Type B pancreatic cell (in vitro differentiated cells): ENCODE measurements at places on chromosomes 1 and 21.
A peak's percentile ranks its signal among the peaks of the same experiment; 100 is the strongest.

DNA sequence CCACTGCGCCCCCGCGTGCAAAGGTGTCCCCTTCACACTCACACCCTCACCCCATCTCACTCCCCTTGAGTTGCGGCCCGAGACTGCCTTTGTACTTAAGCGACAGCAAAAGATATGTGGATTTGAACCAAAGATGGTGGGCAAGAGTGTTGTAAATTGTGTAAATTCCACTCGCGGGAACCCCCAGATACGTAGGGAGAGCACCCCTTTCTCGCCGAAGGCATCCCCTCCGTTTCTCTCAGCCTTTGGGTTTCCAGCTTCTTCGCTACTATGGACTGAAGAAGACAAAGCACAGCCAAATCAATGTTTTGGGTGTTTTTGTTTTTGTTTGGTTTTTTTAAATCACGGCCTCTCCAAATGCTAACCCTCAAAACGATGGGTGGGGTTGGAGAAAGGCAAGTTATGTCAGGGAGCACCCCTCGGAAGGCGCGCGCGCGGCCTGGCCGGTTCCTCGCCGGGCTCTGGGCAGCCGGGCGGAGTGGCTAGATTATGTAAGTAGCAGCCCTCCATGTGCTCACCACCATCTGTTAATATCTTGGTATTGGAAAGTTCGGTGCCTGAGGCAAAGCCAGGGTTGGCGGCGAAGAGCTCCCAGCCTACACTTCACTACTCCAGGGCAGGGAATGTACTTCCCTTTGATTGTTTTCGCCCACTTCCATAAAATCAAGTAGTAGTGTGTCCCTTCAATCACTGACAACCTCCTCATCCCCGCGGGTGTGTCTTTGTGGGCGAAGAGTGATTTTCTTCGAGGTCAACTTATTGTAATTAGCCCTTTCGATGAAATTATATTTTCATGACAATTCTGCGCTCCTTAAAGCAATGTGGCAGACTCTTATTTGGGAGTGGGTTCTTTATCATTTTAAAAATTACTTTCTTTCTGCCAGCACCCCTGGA lies 4.0 kb upstream of the PROX1 start:
- no peak for DNase-seq
- peaks cover 92% of the 10 kb centered on the region for H3K27me3 ChIP-seq
- H3K36me3 ChIP-seq: no peaks in the 10 kb centered on the region
- peaks cover 35% of the 10 kb centered on the region for H3K4me1 ChIP-seq

DNA sequence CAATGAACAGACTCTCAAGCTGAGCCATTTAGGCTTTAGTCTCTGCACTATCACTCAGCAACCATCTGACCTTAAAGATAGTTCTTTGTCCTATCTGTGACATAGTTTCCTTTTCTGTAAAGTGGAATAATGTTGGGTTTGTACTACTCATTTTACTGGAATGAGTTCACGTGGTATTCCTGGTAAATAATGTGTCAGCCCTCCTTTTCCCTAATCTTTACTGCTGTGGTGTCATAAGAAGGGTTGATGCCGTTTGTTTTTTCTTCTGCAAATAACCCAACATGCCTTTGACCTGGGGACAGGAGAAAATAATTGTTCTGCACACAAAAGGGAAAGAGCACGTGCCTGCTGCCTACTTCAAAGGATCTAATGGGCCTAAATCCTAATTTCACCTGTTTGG lies 297.8 kb downstream of the BRINP3 start:
- H3K27ac ChIP-seq: no peak overlapping the region
- peaks cover 5% of the 10 kb centered on the region for H3K4me1 ChIP-seq
- DNase-seq: no peak
- no peak overlapping the region for H3K4me3 ChIP-seq
- no peaks in the 10 kb centered on the region for H3K36me3 ChIP-seq

DNA sequence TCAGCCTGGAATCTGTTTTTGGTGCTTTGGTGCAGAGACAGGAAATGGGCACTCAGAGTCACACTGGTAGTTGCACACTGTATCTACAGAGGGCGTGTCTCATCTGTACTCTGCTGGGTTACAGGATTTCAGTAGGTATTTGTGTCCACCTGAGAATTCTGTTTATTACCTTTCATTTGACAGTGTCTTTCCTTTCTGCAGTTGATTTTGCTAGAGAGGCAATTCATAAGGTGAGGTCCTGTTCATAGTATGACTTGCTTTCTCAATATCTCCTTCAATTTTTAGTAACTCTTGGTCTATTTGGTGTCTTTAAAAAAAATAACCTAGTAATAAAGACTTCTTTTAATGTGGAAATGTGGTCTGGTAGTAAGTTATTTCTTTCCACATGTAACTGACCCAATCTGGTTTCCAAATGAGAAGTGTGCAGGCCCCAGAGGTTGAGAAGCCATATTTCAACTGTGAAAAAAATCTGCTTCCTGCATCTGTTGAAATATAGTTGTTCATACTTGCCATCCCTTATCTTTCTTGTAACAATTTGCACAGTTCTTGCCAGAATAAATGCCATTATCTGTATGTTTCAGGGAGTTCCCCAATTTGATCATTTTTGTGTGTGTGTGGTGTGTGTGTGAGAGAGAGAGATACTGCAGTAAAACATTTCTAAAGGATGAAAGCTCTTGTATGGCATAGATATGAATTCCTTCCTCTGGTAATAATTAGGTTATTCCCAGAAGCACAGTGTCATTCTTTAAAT lies 78.4 kb upstream of the DNAJC6 start:
- H3K4me3 ChIP-seq: no peak overlapping the region
- peaks cover 8% of the 10 kb centered on the region for H3K4me1 ChIP-seq

DNA sequence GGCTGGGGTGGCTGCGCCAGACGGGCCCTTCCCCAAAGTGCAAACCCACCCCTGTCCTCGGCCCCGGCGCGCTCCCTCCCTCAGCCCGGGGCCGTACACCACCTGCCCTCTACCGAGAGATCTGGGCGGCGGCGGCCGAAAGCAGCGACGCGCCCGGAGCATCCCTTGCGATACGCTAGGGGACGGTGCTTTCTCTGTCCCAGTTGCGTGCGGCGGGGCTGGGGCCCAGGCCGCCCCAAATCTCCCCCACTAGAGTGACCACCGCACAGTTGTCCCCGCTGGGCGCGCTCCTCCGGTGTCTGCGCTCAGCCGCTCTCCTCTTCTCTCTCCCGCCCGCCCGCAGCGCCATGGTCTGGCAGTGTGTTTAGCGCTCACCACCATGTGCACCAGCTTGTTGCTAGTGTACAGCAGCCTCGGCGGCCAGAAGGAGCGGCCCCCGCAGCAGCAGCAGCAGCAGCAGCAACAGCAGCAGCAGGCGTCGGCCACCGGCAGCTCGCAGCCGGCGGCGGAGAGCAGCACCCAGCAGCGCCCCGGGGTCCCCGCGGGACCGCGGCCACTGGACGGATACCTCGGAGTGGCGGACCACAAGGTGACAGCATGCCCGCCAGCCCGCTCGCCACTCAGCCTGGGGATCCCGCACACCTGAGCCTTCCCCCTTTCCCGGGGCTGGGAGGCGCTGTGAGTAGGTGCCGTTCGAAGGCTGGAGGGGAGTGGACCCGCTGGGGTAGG lies 1.0 kb downstream of the ST6GALNAC5 start:
- peak overlapping the region; percentile 94 for H3K4me3 ChIP-seq
- H3K27ac ChIP-seq: peak overlapping the region; percentile 23
- H3K4me1 ChIP-seq: no peaks in the 10 kb centered on the region
- H3K36me3 ChIP-seq: peaks cover 20% of the 10 kb centered on the region
- peaks cover 71% of the 10 kb centered on the region for H3K27me3 ChIP-seq

- no peak for DNase-seq
- H3K27ac ChIP-seq: peak overlapping the region; percentile 57
- peaks cover 59% of the 10 kb centered on the region for H3K4me1 ChIP-seq
- H3K36me3 ChIP-seq: no peaks in the 10 kb centered on the region
Measured at GRCh38 chr1:204083491-204083890, 10.6 kb downstream of the SOX13 start.

GRCh38 chr1:178543290-178543607 lies 30.3 kb downstream of the TEX35 start:
- H3K36me3 ChIP-seq: peaks cover 13% of the 10 kb centered on the region
- H3K27ac ChIP-seq: peak overlapping the region; percentile 85
- H3K27me3 ChIP-seq: no peaks in the 10 kb centered on the region
- H3K4me1 ChIP-seq: peaks cover 38% of the 10 kb centered on the region

- DNase-seq: no peak
- no peak overlapping the region for H3K4me3 ChIP-seq
- peaks cover 27% of the 10 kb centered on the region for H3K4me1 ChIP-seq
- peaks cover 23% of the 10 kb centered on the region for H3K27me3 ChIP-seq
- H3K36me3 ChIP-seq: peaks cover 4% of the 10 kb centered on the region
Measured at GRCh38 chr1:245577191-245578157, 422.7 kb downstream of the KIF26B start.

DNA sequence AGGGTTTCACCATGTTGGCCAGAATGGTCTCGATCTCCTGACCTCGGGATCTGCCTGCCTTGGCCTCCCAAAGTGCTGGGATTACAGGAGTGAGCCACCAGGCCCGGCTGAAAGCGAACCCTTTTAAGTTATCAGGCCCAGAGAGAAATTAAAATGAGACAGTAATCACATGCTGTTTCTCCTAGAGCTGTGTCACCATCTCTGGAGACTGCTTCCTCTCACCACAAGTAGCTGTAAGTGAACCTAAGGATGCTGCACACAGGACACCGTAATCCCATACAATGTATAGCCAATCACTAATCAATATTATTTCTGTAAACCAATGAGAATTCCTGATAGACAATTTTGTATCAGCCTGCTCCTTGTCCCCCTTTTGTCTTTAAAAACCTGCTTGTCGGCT lies 5.7 kb upstream of the CSTB start:
- H3K4me1 ChIP-seq: peaks cover 10% of the 10 kb centered on the region
- H3K27ac ChIP-seq: no peak overlapping the region
- no peaks in the 10 kb centered on the region for H3K27me3 ChIP-seq

GRCh38 chr1:230517786-230518185 lies 91.7 kb upstream of the PGBD5 start:
- peaks cover 11% of the 10 kb centered on the region for H3K27me3 ChIP-seq
- no peaks in the 10 kb centered on the region for H3K36me3 ChIP-seq
- no peak overlapping the region for H3K27ac ChIP-seq
- H3K4me1 ChIP-seq: peaks cover 8% of the 10 kb centered on the region
- no peak overlapping the region for H3K4me3 ChIP-seq

DNA sequence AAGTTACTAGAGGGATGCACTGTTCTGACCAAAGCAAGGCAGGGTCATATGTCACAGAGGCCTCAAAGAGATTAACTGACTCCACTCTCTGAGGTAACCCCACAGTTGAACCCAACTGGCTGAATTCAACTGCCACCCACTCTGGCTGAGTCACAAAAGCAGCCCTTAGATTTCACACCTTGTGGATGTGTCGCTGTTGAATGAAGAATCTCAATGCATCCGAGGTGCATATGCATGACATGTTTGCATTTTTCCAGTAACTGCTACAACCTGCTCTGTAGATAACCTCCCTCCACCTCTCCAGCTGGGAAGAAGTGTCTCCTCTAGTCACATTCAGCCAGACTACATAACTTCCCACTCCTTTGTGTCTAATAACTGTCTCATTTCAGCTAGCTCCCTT lies 27.9 kb upstream of the KIF21B start:
- no peak overlapping the region for H3K27ac ChIP-seq
- peaks cover 4% of the 10 kb centered on the region for H3K27me3 ChIP-seq
- H3K4me1 ChIP-seq: peaks cover 13% of the 10 kb centered on the region
- no peak for DNase-seq

- no peaks in the 10 kb centered on the region for H3K36me3 ChIP-seq
- no peaks in the 10 kb centered on the region for H3K4me1 ChIP-seq
- H3K27ac ChIP-seq: no peak overlapping the region
- H3K27me3 ChIP-seq: no peaks in the 10 kb centered on the region
- H3K4me3 ChIP-seq: no peak overlapping the region
- DNase-seq: no peak
Measured at GRCh38 chr1:171919891-171920887, 78.9 kb downstream of the DNM3 start.

GRCh38 chr1:28281608-28282425 lies 22.5 kb downstream of the SESN2 start:
- no peak overlapping the region for H3K4me3 ChIP-seq
- DNase-seq: no peak
- no peaks in the 10 kb centered on the region for H3K27me3 ChIP-seq
- no peak overlapping the region for H3K27ac ChIP-seq
- H3K4me1 ChIP-seq: no peaks in the 10 kb centered on the region
- peaks cover 14% of the 10 kb centered on the region for H3K36me3 ChIP-seq

DNA sequence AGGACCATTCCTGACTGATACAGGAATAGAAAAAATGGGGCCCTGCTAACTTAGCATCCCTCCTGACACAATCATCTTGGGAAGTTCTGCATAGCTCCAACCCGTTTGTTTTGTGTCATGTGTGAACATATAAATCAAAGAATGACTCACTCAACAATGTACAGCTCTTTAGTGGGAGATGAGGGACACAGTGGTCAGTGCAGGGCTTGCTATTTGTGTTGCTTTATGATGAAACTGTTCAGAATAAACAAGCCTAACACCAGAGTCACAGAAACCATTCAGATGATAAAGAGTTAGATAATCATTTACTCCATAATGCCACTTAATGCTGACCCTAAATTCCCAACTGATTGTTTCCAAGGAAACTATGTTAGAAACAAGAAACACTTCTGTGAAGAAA lies 154.2 kb upstream of the ZNHIT6 start:
- no peak overlapping the region for H3K4me3 ChIP-seq
- H3K4me1 ChIP-seq: no peaks in the 10 kb centered on the region
- no peak for DNase-seq

DNA sequence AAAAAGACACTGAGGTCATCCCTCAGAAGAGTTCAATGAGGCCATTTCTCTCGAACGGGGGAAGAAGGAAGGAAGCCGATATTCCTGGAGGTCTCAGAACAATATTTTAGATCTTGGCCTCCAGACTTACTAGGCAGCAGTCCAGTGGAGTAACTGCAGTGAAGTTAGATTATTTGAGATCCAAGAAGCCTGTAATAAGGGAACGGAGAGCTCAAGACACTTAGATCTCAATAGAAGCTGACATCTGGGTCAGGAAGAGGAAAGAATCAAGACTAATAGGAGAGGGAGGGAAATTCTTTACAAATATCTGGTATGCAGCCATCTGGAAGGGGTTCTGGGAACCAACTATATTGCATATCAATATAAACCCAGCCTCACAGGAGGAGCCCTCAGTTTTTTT lies 13.6 kb upstream of the ENAH start:
- no peak overlapping the region for H3K4me3 ChIP-seq
- DNase-seq: no peak
- no peak overlapping the region for H3K27ac ChIP-seq
- H3K4me1 ChIP-seq: peaks cover 18% of the 10 kb centered on the region

DNA sequence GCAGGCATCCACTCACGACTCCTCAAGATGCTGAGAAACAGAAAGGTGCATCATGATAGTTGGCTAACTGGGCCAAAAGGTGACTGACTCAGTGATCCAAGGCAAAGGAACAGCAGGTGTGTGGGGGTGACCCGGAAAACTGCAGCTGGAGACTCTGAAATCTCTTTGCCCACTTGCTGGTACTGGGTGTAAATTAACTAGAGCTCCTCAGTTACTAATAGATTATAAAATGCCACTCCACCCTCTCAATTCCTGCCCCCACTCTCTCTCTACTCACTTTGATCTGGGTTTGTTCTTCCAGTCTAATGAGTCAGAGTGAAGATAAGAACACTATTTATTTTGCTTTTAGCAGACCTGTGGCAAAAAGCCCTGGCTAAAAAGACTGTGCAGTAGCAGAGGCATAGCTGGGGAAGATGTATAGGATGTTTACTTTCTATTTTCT lies 7.2 kb upstream of the PIGC start:
- H3K4me1 ChIP-seq: peaks cover 40% of the 10 kb centered on the region
- peak overlapping the region; percentile 51 for H3K4me3 ChIP-seq
- no peaks in the 10 kb centered on the region for H3K36me3 ChIP-seq
